Kidney (tissue), 22 donors: ENCODE measurements at places on chromosomes 2 and 18. TPM values are rescaled to one million over a fixed set of nuclear protein-coding genes. Genes with fewer than 3 reads are reported as not detected.

DNA sequence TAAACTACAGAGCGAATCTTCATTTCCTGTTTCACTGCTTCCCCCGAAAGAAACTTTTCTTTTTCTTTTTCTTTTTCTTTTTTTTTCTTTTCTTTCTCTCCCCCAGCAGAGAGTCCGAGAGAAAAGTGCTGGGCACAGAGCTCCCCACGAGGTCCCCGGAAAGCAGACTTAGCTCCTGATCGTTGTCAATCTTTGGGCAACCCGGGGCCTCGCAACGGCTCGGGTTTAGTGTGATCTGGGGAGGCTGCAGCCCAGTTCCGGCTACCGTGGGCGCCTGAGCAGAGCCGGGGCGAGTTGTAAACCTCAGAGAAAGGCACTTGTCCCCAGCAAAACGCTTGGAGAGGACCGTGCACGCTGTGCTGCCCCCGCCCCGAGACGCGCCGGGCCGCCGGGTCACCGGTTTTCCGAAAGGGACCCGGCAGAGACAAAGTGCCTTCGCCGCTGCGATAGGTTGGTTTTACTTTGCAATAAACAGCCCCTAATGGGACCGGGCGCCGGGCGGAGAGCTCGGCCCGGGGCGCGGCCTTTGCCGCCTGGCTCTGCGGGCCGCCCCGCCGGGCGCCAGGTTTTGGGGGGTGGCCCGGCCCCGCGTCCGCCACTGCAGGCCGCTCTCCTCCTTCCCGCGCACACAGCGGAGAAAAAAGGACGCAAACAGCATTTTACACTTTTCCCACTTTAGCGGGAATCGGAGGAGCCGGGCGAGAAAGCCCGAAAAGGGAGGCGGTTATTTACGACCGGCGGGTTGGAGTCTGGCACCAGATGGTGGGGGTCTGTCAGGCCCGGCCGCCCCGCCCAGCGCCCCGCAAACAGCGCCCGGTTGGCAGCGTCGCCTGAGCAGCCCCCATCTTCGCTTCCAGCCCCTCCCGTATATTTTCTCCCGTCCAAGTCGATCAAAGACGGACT lies 136.0 kb downstream of the INSIG2 start:
- DNase-seq = no peak

DNA sequence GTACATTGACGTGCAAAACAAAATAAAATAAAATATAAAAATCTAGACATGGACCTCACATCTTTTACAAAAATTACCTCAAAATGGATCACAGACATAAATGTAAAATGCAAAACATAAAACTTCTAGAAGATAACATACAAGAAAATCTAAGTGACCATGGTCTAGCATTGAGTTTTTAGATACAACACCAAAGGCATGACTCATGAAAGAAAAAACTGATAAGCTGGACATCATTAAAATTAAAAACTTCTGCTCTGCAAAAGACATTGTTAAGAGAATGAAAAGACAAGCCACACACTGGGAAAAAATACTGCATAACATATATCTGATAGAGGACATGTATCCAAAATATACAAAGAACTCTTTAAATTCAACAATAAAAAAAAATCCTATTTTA lies 14.4 kb downstream of the MAP4K3 start:
- DNase-seq = no peak

DNA sequence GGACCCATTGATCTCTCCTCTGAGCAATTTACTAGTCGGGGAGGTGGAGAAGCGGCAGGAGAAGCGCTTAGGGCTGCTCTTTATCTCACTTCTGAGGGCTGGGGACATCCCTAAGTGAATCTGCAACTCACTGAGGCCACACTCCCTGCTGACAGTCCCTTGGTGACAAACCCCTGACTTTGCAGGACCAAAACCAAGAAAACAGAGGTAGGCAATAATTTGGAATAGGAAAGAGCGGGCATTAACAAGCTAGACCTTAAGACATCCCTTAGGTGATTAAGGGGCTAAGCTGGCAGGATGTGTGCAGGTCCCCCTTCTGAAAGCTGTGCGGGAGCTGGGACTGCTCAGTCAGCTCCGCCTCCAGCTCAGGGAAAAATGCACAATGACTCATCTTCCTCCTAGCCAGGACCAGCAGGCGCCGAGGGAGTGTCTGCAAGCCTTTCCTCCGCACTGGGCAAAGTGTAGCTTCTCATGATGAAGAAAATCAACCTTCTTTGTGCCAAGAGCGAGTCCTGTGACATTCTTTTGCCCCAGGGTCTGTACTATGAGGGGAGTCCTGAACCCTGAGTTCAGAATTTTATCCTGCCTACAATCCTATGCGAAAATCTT lies 63.3 kb downstream of the BOD1L2 start:
- no peak for DNase-seq

GRCh38 chr2:165794536-165794928 lies 485 bp upstream of the GALNT3 start:
- DNase-seq = no peak

DNA sequence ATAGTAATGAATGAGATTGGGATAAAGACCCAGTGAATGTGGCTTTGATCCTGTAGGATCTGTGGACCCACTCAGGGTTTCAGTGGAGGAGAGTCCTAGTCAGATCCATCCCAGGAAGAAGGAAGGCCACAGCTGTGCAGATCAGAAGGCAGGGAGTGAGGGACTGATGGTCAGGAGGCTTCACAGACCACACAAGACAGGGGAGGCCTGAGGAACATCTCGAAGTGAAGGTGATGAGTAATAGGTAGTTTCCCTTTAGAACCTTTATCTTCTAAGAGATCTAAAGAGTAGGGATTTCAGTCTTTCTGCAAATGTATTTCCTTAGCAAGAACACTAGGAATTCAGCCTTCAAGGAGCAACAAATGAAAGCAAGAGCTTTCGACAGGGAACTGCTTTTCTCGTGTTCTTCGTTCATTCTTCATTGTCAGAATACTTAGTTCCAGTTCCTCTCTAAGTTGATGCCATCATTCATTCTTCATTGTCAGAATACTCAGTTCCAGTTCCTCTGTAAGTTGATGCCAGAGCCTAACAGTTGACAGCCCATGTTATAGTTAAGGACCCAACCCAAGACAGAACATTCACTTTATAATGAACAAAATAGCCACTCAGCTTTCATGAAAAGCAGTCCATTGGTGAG lies 150.2 kb upstream of the EPAS1 start:
- DNase-seq = no peak

Gene TUBB8B
- not detected for total RNA-seq
